Neural crest cell (in vitro differentiated cells): ENCODE measurements at places on chromosomes 2 and 18. TPM values are rescaled to one million over a fixed set of nuclear protein-coding genes. Genes with fewer than 3 reads are reported as not detected.

TMEM18 gene
- 27.7 and 28.2 TPM in 2 replicates for total RNA-seq

TFCP2L1 gene
- total RNA-seq = not detected in 2 replicates

NEU2 gene
- not detected in 2 replicates for total RNA-seq

GRCh38 chr2:149329068-149329467 lies 1.3 kb upstream of the LYPD6 start:
- peak; percentile 25 for DNase-seq

- DNase-seq = no peak
Observed at GRCh38 chr2:28567061-28567471, 71.2 kb downstream of the PLB1 start.

- no peak for DNase-seq
Observed at GRCh38 chr2:26035090-26035743, 1.3 kb downstream of the RAB10 start.
